ENCODE measurements at places on chromosomes 2 and 18.

DNA sequence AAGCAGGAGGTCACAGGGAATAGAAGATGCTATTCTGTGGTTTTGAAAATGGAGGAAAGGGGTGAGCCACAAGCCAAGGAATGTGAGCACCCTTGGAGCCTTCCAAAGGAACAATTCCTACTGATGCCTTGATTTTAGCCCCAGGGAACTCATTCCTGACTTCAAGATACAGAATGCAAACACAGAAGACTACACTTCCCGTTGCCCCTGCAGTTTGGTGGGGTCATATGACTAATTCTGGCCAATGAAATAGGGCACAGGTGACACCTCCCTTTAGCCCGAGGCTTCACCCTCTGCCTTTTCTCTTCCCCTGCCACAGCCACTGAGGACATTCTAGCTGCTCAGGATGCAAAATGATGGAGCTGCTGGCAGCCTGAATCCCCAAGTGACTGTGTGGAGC lies 126.1 kb downstream of the INHBB start:
- no peak for DNase-seq

DNA sequence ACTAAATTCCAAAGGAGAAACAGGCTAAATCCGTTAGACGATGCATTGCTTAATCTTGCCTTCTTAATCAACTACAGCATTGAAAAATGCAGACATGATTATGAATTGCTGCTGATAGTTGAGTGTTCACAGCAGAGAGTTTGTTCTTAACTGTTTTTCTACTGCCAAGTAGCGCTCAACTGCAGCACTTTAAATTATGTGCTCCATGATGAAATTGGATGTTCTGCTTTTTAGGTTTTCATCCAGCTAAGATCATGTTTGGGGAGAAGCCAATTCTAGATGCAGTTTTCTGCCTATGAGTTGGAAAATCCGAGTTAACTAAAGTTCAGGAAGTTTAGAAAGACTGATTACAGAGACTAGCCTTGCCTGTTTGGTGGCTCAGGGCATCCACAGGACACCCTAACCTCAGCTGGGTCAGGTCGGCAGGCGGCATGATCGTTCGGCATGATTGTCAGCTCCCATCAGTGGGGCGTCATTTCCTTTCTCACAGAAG lies 119.4 kb upstream of the PIEZO2 start:
- peak; percentile 93 for DNase-seq

DNA sequence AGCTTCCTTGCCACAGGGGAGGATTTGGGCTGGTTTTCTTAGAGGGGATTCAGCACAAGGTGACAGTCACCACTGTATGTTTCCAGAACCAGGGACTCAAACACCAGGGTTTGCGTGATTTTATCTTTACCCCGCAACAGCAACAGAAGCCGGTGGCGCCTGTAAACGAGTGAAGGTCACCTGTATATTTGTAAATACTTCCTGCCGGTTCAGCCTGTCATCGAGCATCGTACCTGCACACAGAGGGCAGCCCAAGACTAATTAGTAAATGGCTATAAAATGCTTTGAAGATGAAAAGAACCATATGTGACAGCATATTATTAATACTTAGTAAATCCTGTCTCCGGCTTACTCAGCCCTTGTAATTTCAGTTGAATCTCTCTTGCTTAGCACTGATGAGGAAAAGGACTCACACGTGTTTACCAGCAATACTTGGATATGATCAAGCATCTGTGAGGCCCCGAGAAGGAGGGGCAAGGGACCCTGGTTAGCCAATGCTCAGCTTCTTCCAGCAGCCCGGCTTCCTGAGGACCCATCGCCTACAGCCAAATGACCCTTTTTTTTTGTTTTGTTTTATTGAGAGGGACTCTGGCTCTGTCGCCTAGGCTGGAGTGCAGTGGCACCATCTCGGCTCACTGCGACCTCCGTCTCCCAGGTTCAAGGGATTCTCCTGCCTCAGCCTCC lies 51.3 kb upstream of the FOSL2 start:
- no peak for DNase-seq

DNA sequence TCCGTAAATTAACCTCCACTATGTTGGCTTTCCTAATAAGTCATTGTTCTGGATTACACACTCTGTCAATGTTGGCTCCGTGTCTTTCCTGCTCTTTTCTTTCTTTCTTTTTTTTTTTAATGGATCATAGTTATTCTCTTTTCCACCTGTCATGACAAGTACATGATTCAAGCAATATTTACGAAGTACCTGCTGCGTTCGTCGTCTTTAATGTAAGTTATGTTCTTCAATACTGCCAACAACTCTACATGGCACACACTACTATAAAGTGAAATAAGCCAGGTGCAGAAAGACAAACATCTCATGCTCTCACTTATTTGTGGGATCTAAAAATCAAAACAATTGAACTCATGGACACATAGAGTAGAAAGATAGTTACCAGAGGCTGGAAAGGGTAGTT lies 239.1 kb downstream of the SCG2 start:
- DNase-seq = no peak

GRCh38 chr18:42030586-42031182 lies 75.7 kb downstream of the PIK3C3 start:
- DNase-seq = no peak

DNA sequence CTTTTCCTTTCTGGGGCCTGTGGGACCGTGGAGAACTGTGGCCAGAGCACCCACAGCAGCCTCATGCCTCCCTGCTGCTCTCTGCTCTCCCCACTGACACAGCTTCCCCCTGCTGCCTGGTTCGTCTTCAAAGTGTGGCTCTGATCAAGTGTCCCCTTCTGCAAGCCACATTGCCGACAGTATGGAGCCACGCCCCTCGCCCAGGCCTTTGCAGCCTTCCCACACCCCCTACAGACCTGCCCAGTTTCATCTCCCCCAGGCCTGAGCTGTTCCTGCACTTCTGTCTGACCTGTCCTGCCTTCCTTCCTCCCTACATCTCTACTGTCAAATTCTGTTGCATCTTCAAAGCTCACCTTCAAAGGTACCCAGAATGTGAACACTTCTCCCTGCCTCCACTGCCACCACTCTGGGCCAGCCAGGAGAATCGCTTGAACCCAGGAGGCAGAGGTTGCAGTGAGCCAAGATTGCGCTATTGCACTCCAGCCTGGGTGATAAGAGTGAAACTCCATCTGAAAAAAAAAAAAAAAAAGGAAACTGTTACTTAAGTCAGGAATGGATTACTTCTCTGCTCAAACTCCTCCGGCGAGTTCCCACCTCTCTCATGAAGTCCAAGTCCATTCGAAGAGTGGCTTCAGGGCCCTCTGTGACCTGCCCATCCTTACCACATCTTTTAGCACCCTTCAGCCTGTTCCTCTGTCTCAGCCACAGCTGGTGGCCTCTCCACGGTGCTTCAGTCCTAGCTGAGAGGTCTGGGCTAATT lies 29.0 kb upstream of the CATIP start:
- DNase-seq = no peak

DNA sequence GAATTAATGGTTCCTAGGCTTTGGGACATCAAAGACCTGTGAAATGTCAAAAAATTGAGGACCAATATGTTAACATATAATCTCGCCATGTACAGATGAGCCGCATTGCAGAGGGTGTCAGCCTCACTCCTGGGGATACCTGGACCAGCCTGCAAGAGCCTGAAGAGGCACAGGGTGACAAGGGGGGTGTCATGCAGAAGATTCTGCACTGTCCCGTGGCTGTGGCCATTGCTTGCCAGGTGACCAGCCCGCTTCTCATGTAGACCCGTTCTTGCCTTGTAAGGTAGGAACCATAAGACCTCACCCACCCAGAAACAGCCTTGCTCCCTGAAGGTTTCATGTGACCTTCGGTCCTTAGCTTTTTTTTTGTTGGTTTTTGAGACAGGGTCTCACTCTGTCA lies 37.5 kb downstream of the TMEM37 start:
- DNase-seq = no peak

DNA sequence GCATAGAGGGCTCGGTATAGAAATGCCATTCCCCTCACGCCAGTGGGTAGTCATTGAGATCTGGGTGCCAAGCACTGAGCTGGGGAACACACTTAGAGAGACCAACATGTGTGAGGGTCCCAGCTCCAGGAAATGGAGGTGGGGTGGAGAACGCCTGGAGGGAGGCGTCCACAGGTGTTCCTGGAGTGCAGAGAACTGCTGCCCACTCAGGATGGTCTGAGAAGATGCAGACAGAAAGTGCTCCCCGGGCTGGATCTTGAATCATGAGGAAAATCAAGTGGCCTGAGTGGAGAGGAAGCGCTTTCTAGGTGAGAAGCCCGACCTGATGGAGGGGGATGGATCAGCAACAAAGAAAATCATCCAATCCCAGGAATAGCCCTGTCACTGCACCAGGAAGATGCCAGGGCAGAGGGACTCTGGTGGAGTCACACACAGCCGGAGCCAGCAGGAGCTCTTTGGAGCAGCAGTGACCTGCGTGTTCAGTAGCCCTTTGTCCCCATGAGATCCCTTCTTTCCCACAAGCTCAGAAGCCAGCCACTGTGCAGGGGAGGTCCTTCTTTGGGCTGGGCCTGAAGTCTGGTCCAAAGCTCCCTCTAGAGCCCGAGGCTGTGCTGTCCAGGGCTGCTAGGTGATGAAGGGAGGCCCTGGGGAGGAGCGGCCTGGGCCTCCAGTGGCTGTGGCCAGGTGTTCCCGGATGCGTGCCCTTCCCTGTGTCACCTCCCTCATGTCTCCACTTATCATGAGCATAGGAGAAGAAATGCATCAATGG lies 112.3 kb downstream of the RNF144A start:
- DNase-seq = no peak

DNA sequence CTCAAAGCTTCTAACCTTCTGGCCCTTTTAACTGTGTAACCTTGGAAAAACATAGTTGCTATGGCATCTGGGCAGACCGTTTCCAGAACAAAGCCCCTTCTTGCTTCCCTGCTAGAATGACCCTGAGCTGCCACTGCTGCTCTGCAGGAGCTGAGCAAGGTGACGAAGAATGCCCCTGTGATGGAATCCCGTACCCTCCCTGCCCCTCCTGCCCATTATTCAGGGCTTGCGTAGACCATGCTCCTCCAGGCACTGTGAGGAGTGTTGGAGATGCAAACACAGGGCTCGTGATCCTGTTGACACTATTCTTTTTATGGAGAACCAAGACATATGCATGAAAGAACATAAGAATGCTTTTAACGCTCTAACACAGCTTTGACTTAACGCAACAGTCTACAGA lies 191.1 kb downstream of the CDH2 start:
- no peak for DNase-seq

DNA sequence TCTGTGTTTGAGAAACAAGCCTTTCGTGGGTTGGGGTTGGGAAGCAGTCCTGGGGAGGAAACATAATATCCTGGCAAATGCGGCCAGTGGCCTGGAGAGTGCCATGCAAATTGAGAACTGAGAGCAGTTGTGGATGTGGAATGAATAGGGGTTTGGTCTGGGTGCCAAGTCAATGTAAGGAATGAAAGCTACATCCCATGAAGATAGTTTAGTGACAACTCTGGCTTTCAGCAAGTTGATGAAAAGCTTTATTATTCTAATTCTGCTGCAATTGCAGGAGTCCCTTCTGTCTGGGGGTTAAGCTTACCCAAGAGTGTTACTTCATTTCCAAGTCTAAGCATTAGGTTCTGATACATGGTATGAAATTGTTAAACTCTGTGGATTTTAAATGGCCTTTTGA lies 771.6 kb downstream of the DPP10 start:
- DNase-seq = no peak

- peak; percentile 40 for DNase-seq
These were observed 223.7 kb upstream of the SMAD7 start for GRCh38 chr18:49174478-49174877.
